ENCODE measurements at places on chromosomes 11 and 22. TPM values are rescaled to one million over a fixed set of nuclear protein-coding genes. Genes with fewer than 3 reads are reported as not detected.

Gene SMC1B
- total RNA-seq = not detected

Gene TMEM86A
- total RNA-seq = 5.8 TPM

Gene LDLRAD3
- 9.3 TPM for total RNA-seq

Gene BTG4
- not detected for total RNA-seq

Gene KCNK4
- total RNA-seq = not detected

Gene CCDC73
- 0.15 TPM for total RNA-seq

Gene MUC5AC
- total RNA-seq = not detected

DNA sequence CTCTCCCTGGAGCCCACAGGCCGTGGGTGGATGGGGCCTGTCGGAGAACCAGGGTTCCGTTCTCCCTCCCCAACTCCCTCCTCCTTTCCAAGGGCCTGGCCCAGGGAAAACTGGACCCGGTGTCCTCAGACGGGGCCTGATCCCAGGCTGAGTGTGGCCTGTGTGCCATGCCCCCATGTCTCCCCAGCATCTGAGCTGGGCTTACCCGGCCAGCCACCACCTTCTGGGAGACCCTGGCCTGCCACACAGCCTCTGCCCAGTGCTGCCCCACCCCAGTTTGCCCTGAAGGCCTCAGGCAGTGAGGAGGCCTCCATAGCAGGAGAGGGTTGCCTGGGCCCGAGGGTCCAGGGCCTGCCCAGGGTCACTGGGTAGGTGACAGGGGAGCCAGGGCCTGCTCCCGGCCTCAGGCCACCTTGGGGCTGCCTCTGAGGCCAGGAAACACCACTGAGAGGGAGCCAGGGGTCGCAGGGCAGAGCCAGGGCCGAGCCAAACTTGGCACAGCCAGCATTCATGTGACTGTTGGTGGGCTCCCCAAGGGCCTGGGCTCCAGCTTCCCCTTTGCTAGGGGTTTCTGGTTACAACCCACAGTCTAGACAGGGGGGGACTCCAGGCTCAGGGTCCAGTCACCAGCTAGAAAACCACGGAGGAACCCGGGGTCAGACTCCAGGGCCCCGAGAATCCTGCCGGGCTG, 590 bp upstream of the IFITM10 start:
- DNase-seq = no peak

GRCh38 chr11:134863294-134863693, 451.3 kb upstream of the B3GAT1 start:
- DNase-seq = no peak

- no peak for DNase-seq
Observed at GRCh38 chr22:26744892-26745808, 87.8 kb downstream of the MIAT start.

- no peak for DNase-seq
Observed at GRCh38 chr11:62333768-62334167, 3.5 kb upstream of the ASRGL1 start.

DNA sequence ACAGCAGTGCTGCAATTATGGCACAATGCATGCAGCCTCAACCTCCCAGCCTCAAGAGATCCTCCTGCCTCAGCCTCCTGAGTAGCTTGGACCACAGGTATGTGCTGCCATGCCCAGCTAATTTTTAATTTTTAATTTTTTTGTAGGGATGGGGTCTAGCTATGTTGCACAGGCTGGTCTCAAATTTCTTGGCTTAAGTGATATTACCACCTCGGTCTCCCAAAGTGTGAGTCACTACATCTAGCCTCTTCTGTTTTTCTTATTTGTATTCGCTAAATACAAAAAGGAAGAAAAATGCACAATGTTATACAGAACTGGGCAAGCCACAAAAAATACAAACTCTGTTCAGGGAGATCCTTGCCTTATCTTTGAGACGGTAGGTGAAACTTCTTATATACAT, 62.1 kb downstream of the DDI1 start:
- no peak for DNase-seq

DNA sequence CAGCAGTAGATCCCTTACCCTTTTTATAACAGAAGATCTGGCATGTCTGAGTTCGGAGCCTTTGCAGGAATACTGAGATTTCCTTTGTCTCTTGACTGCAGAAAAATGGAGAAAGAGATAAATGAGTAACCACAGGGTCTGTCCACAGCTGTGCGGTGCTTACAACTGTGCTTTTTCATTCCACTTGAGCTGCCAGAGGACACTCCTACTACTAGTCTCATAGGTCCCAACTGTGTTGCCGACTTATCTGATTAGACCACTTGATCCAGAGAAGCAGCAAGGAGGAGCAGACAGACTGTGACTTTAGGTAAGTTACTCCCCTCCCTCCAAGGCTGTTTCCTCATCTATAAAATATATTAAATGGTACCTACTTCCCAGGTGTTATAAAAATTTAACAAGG, 17.5 kb downstream of the FAM227A start:
- DNase-seq = no peak

GRCh38 chr11:42301777-42302176, 842.3 kb upstream of the LRRC4C start:
- DNase-seq = no peak

DNA sequence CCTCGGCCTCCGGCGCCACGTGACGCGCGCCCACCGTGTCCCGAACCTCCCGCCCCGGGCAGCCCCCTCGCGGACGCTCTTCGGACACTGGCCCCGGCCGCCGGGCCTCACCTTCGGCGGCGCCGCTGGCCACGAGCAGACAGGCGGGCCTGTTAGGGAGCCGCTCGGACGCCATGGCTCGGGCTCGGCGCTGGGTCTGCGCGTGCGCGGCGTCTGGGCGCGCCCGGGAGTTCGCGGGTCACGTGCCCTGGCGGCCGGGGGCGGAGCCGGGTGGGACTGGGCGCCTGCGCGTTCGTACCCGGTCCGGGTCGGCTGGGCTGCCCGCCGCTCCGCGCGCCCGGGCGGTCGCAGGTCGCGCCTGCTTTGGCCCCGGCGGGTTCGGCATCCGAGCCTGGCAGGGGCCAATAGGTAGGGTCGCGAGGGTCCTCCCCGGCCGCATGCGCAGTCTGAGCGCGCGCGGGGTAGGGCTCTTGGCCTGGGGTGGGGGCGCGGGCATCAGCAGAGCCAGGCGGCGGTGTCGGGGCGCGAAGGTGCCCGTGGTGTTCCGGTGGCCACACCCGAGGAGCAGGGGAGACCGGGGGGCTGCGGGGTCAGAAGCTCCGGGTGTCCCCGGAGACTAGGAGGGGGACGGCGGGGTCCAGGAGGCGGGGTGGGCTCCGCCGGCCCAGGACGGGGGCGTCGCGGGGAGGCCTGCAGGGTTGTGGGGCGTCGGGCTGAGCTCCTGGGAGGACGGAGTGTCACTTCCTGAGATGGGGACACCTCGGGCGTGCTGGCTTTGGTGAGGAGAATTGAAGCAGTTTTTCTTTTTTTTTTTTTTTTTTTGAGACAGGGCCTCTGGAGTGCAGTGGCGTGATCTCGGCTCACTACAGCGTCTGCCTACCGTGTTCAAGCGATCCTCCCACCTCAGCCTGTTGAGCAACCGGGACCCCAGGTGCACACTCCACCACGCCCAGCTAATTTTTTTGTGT, at the start of gene GATD1:
TSS of gene GATD1 (minus strand) at position 200 of the 968 bp plus-strand sequence. CDS start at position 175, 25 bp downstream.
- DNase-seq = peak; percentile 93

- no peak for DNase-seq
Observed at GRCh38 chr11:121152764-121153163, 51.7 kb downstream of the TECTA start.

DNA sequence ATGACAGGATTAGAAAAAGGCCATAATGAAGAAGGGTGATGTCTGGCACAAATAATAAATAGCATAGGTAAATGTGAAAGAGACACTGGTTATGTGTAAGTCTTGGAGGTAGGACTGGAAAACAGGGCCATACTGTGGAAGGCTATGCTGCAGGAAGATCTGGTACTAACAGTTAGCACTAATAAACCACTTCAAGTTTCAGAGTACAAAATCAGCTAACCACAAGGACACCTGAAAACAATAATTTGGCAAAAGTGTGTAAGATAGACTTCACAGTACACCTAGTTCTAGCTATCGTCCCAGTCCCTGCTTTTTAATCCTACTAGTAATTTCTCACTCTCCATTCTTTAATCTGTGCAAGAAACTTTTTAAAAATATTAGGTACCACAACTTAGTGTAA, 44.3 kb downstream of the CWF19L2 start:
- no peak for DNase-seq

- DNase-seq = no peak
Observed at GRCh38 chr11:92137747-92138146, 86.9 kb upstream of the FAT3 start.

DNA sequence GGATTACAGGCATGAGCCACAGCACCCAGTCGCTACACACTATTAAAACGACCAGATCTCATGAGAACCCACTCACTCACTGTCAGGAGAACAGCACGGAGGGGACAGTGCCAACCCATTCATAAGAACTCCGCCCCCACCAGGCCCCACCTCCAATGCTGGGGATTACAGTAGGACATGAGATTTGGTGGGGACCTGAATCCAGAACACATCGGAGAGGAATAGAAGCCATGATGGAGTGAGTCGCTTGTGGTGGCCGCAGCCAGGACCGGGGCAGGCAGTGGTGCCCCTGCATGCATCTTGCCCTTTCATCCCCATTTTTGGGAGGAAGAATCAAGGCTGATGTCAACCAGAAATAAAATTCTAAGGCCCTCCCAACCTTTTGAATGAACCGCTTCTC, 8.7 kb downstream of the NADSYN1 start:
- DNase-seq = no peak

DNA sequence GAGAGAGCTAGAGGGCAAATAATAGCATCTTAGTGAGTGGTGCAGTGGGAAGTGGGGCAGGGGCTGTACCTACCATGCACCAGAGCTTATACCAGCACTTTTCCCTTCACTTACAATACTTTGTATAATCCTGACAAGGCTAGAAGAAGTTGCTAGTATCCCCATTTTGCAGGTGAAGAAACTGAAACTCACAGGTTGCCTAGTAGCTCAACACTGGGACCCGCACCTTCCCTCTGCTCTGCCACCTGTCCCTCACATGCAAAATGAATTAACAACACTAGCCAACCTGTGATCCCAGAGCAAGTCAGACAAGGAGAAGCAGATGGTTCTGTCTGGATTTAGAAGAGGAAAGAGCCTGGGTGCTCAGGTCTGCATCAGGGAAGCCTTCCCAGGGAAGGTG, 510.4 kb downstream of the BUD13 start:
- no peak for DNase-seq

- peak; percentile 12 for DNase-seq
Observed at GRCh38 chr22:45785458-45785857, 113.8 kb downstream of the ATXN10 start.

DNA sequence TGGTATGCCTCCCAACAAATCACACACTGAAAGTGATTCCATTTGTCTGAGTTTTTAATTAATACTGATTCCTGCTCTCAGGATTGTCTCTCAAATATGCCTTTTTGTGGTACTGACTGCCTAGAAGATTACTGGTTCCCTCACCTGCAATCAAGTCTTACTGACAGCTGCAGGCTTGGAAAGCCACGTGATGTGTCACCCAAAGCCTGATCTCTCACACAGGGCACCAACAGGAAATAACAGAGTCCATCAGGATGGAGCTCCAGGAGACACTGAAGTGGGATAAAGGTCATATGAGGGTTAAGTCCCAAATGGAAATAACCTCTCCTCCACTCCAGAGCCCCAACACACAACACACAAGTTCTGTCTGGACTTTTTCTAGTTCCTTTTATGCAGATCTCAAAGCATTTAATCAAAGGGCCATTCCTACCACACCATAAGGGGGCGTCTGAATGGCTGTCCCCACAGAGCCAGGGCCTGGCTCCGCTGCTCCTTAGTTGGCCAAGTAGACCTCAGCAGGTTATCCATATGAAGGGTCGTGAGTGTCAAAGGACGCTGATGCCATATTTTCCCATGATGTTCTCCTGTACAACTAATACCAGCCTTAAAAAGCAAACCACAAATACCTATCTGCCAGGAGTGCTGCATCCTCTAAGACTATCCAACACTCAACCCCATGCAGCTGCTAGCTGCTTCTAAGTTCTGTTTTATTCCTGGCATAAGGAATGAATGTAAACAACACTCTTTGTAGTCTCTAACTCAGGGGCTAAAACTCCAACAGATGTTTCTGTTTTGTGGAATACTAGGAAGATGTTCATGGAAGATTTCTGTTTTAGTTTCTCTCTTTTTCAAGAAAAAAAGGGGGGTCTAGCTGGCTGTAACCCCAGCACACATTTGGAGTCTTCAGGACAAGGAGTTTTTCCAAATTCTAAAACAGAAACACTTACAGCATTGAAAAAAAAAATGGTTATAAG, 13.0 kb downstream of the SCUBE2 start:
- no peak for DNase-seq

GRCh38 chr22:44025171-44026065, 1.3 kb downstream of the PARVB start:
- DNase-seq = no peak

DNA sequence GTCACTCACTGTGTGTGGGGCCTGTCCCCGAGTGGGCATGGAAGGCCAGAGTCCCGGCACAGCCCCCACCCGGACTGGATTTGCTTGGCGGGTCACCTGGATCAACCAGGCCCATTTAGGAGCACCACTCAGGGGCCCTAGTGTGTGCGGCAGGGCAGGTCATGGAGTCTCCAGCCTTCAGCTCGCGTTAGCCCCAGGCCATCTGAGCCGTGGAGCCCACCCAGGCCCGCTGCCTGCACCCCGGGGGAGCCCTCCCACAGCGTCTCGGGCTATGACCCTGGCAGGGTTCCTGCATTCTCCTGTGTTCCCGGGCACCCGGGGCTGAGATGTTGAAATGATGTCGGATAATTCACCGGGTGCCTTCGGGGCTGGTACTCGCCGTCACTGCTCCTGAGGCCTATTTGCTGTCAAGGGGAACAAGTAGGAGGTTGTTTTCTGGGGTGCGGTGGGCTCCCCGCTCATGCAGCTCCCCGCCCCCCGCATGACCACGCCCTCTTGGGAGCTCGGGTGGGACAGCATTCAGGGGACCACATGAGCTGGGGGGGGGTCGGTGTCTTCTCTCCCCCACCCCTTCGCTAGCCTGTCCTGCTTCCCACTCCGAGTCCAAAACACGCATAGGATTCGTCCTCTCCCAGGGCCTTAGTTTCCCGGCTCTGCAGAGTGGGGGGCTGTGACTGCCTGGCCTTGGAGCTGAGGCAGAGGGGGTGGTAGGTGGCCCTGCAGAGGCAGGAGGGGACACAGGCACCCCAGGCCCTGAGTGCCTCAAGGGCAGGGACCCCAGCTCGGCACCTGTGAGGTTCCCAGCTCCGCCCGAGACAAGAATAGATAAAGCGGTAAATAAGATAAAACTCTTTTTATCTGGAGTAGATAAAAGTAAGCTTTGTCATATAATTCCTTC, 77.2 kb downstream of the KCNQ1 start:
- peak; percentile 100 for DNase-seq

GRCh38 chr22:37998543-37998942, 14.2 kb upstream of the SOX10 start:
- DNase-seq = no peak

DNA sequence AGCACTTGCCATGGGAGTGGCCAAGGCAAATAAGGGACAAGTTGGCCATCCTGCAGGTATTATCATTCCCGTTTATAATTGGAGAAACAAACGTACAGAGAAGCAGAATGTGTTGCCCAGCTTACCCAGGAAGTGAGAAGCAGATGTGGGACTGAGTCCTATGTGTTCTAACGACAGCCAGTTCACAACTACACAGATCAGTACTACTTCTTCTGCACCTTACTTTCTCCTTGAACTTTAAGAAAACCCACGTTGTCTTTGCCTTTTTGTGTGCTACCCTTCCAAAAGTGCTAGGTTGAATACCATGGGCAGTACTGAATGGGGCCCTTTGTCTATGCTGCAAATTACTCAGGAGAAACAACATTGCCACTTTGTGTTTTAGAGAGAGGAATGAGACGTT, 62.8 kb upstream of the BLID start:
- no peak for DNase-seq

GRCh38 chr11:26580929-26581328, 8.9 kb upstream of the MUC15 start:
- no peak for DNase-seq

Data from thyroid gland (tissue), 4 donors.